ENCODE measurements at places on chromosomes 2 and 18.

- DNase-seq, result no peak
These were observed 12.6 kb upstream of the RAB1A start for GRCh38 chr2:65142515-65142914.

- DNase-seq, result no peak
These were observed 217.0 kb downstream of the MBD5 start for GRCh38 chr2:148237911-148238310.

- no peak for DNase-seq
These were observed 83.2 kb downstream of the ASB1 start for GRCh38 chr2:238509903-238510302.

DNA sequence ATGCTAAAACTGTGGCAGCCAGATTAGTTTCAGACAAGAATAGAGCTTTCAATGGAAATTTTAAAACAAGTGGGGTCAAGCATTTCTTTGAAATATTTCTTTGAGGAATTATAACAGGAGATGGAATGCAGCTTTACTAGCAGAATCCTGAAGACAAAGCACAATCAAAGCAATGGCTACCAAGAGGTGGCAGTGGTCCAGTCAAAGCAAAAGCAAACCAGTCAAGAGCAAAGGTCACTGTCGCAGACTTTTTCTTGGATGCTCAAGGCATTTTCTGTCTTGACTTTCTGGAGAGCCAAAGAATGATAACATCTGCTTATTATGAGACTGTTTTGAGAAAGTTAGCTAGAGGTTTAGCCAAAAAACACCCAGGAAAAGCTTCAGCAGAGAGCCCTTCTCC lies 351.2 kb upstream of the DLGAP1 start:
- no peak for DNase-seq

GRCh38 chr2:122163617-122164016 lies 408.2 kb downstream of the TSN start:
- no peak for DNase-seq

- DNase-seq, result no peak
These were observed 14.4 kb downstream of the HYCC2 start for GRCh38 chr2:201057087-201057521.

DNA sequence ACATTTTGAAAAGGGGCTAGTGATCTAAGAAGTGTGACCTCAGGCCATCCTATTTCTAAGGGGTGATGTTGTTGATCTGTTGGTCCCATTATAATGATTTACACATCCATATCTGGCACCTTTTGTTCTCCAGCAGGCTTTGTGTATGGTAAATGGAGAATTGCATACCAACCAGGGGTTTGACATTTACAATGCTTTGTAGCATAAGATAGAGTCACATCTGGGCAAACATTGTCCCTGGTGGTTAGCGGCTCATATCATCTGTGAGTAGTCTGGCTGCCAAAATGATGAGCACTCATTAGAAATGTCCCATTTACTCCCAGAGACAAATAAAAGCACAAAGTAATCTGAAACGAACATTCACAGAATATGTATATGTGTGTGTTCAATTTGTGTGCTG lies 1775.5 kb upstream of the CELF4 start:
- DNase-seq, result peak; percentile 57

- no peak for DNase-seq
These were observed 112.7 kb upstream of the REV1 start for GRCh38 chr2:99602476-99602875.

- DNase-seq, result no peak
These were observed 256.4 kb downstream of the BCL2 start for GRCh38 chr18:63063171-63063570.

DNA sequence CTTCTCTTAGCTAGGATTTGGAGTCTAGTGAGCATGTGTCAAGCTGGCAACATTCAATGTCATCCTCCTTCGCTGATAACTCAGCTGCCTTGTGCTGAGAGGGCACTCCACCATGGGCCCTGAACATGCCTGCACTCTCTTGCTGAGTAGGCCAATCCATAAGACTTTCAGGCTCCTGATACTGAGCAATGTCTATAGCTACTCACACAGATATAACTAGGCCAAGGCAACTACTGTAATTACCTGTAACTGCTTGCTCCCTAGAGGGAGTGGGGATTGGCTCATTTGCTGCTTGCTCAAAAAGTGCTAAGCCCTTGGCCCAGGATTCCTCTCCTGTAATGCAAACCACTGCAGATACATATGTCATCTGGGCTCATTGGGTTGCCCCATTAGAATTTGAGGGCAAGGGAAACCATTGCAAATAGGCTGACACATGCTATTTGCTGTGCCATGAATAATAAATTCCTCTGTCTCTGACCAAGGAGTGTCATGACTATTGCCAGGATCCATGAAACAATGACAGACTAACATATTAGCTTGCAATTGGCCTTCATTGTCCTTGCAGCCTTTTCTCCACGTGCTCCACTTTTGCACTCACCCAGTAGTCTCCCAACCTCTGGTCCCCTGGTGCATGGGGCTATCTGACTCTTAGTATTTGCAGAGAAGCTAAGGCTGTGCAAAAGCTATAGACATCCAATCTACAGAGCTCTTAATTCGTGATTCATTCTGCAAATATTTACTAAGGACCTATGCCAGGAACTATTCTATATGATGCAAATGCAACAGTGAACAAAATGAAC lies 36.9 kb upstream of the BMPR2 start:
- no peak for DNase-seq

GRCh38 chr2:53353135-53354114 lies 414.2 kb upstream of the CHAC2 start:
- DNase-seq, result no peak

- no peak for DNase-seq
These were observed 520 bp upstream of the CYP20A1 start for GRCh38 chr2:203238292-203238703.

- DNase-seq, result no peak
These were observed 160.8 kb upstream of the CAVIN2 start for GRCh38 chr2:192007581-192008228.

DNA sequence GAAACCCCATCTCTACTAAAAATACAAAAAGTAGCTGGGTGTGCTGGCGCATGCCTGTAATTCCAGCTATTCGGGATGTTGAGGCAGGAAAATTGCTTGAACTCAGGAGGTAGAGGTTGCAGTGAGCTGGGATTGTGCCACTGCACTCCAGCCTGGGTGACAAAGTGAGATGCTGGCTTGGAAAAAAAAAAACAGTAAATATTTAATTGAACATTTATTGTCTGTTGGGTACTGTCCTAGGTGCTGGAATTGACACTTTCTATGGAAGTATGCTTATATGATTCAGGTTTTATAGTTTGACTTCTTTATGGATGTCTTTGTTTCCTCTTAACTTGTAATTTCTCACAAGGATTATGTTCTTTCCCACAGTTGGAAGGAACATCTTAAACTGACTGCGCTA lies 633.1 kb upstream of the SETBP1 start:
- DNase-seq, result no peak

GRCh38 chr2:160417745-160418397 lies 75.7 kb downstream of the RBMS1 start:
- no peak for DNase-seq

GRCh38 chr18:46246101-46246500 lies 141.9 kb downstream of the HAUS1 start:
- DNase-seq, result no peak

DNA sequence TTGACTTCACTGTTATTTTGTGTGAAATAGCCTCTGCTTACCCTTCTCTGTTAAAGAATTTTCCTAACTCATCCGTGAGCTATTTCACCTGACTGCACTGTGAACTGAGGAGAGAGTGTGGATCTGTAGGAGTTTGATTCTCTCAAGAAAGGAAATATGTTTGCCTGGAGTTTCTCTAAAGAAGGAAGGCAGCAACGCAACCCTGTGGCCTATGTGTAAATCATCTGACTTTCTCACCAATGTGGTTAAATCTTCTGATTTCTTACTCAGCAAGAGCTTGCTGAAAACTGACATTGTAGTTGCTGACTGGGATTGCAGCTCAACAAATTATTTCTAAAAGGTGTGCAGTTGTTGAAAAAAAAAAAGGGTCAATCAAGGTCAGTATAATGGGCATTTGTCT lies 153.9 kb upstream of the PELI1 start:
- no peak for DNase-seq

DNA sequence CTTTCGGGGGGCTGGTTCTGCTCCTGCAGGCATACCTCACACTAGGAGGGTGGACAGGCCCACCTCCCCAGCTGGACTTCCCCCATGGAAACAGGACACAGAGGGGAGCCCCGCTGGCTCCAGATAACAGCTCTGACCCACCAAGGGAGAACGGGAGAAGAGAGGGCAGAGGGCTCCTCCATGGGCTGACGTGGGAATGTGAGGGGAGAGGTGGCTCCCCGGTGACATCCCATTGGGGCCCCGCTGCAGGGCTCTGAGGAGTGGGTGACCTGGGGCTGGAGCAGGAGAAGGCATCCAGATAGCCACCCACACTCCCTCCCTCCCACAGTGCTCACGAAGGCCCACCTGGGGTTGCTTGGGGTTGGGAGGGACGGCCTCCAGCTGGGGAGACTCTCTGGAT lies 45.9 kb downstream of the FBLN7 start:
- DNase-seq, result no peak

- DNase-seq, result no peak
These were observed 199.8 kb downstream of the AGPS start for GRCh38 chr2:177592397-177592796.

- DNase-seq, result no peak
These were observed 1.5 kb downstream of the PELI1 start for GRCh38 chr2:64142741-64143168.

- DNase-seq, result no peak
These were observed 90.4 kb upstream of the HAAO start for GRCh38 chr2:42882756-42883155.

GRCh38 chr2:121372082-121372481 lies 87.1 kb upstream of the TFCP2L1 start:
- no peak for DNase-seq

DNA sequence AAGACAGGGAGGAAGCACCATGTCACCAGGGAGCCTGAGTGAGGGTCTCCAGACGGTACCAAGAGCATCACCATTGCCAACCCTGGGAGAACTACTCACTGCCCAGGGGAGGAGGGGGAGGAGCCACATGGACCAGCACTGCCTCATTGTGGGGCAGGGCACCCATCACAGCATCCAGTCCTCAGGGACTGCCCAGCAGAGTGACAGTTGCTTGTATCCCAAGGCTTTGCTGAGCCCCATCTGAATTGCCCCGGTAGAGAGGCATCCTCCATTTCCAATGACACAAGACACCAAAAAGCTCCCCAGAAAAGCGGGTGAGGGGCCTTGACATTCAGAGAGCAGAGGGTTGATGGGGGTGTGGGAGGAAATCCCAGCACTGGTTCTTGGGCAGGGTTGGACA lies 6.8 kb upstream of the CIB4 start:
- no peak for DNase-seq

- DNase-seq, result no peak
These were observed 24.0 kb upstream of the GALNT5 start for GRCh38 chr2:157233506-157233905.

DNA sequence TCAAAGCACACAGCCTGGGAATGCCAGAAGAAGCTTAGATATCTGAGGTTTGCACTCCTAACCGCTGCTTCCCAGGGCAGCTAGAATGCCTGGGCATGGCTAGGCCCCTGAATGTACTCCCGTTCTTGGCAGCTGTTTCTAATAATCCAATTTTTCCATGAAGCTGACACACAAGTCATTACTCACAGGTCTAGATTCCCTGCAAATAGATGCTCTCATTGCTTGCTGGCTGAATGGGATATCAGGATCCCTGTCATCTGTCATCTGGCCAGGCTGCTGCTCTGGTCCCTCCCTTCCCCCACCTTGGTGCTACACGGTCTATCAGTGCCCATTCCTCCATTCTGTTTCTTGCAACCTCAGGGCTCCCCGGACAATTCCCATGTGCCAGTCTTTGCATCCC lies 40.7 kb upstream of the TEX51 start:
- no peak for DNase-seq

DNA sequence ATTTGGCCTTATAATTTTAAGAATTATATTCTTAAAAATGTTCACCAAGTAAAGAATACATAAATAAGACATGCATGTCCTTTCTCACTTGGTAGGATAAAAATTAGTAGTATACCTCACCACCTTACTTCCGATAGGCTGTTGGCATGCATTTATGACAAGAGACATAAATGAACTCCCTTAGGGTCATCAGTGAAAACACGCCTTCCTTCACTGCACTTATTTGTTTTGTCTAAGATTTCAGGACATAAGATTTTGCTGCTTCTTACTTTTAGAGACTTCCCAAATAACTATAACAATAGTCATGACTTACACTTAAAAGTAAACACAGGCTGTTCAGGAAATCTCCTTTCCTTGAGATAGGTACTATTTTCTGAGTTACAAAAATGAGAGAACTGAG lies 661.3 kb upstream of the CNTNAP5 start:
- no peak for DNase-seq

DNA sequence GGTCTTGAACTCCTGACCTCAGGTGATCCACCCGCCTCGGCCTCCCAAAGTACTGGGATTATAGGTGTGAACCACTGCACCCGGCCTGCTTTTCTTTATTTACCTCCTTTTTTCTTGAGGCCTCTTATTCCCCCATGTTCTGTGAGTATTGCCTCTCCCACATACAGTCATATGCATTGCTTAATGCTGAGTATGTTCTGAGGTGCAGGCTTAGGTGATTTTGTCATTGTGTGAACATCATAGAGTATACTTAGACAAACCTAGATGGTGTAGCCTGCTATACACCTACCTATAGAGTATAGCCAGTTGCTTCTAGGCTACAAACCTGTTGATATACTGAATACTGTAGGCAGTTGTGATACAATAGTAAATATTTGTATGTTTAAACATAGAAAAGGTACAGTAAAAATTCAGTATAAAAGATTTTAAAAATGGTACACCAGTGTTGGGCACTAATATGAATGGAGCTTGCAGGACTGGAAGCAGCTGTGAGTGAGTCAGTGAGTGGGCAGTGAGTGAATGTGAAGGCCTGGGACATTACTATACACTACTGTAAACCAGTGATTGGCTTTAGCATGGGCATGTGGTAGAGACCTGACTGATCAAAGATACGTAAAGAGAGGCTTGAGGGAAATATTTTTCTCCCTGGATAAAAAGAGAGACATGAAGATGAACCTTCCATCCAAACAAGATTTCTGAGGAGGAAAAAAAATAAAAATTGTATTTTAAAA lies 17.6 kb downstream of the SLC39A10 start:
- DNase-seq, result no peak

All from NCI-H1092 (cell line).